ENCODE measurements at places on chromosomes 7 and 10. TPM values are rescaled to one million over a fixed set of nuclear protein-coding genes. Genes with fewer than 3 reads are reported as not detected.

CEP41 gene
- 17.0 TPM for total RNA-seq

GATA3 gene
- total RNA-seq: not detected

DNA sequence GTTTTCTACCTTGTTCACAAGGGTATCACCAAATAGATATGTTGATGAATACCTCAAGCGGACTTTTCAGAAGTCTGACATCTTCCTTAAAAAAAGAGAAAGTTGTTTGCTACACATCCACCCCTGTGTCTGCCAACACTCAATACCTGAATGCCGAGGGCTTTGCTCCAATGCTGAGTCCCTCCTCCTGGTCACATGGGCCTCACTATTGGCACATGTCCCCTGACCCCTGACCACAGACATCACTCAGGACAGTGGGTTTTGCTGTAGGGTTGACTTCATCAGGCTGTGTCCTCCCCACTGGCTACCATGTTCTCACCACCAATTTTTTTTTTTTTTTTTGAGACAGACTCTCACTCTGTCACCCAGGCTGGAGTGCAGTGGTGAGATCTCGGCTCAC lies 76.4 kb downstream of the OSBPL3 start:
- peaks cover 11% of the 10 kb centered on the region for H3K36me3 ChIP-seq
- H3K4me1 ChIP-seq: peaks cover 40% of the 10 kb centered on the region
- DNase-seq: no peak
- no peak overlapping the region for H3K4me3 ChIP-seq

LRRC4 gene
- total RNA-seq: 1.6 TPM

HHEX gene
- total RNA-seq: 1.8 TPM

CCDC172 gene
- total RNA-seq: not detected

DNA sequence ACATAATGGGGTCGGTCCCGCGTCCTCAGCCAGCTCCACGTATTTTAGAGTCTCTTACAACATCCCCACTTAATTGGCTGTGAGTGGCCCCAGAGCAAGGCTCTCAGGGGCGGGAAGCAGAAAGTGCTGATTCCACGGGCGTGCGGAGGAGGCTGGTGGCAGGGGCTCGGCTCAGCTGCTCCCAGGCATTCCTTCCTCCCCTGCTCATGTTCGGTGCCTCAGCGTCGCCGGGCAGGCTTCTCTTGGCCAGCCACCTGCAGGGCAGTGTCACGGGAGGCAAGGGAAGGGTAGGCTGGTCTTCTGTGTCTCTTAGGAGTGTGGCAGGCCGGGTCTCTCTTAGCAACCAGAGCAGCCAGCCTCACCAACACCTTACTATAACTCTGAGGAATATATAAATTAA lies 33.8 kb downstream of the IL15RA start:
- H3K27ac ChIP-seq: peak overlapping the region; percentile 100
- no peak for DNase-seq
- peaks cover 41% of the 10 kb centered on the region for H3K4me1 ChIP-seq
- peak overlapping the region; percentile 67 for H3K4me3 ChIP-seq

ADAM22 gene
- total RNA-seq: 0.28 TPM

EMX2 gene
- not detected for total RNA-seq

GRCh38 chr10:59991661-59992060 lies 85.3 kb upstream of the CCDC6 start:
- H3K27ac ChIP-seq: no peak overlapping the region
- no peaks in the 10 kb centered on the region for H3K4me1 ChIP-seq
- peaks cover 2% of the 10 kb centered on the region for H3K27me3 ChIP-seq
- H3K36me3 ChIP-seq: no peaks in the 10 kb centered on the region

DNA sequence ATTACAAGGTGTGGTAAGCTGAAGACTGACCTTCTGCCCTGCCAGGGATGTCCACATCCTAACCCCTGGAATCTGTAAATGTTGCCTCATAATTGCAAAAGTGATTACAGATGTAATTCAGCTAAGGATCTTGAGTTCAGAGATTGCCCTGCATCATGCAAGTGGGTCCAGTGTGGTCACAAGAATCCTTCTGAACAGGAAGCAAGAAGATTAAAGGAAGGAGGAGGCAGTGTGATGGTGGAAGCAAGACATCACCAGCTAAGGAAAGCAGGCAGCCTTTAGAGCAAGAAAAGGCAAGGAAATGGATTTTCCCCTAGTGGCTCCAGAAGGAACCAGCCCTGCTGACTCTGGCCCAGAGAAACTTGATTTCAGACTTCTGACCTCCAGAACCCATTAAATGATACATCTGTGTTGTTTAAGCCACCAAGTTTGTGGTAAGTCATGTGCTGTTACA lies 78.1 kb downstream of the USP6NL start:
- no peaks in the 10 kb centered on the region for H3K36me3 ChIP-seq
- no peak for DNase-seq
- H3K4me1 ChIP-seq: peaks cover 27% of the 10 kb centered on the region
- no peaks in the 10 kb centered on the region for H3K27me3 ChIP-seq

DNA sequence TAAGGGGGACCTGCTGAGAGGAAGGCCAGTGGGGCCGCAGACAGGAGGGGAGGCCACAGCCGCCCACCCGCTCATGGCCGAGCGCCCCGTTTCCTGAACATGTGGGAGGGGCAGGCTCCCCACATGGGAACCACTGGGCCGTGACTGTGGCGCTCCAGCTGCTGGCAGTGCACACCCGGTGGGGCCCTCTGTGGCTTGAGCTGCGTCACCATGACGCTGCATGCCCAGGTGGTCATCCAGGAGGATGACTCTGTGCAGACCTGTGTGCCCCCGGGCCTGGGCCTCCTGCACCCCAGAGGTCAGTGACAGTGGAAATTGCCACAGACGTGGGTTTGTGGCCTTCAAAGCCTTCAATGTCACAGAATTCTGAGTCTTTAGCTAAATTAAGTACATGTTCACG lies 85.1 kb downstream of the MGMT start:
- no peak for DNase-seq
- H3K36me3 ChIP-seq: peaks cover 32% of the 10 kb centered on the region
- H3K27ac ChIP-seq: no peak overlapping the region
- no peaks in the 10 kb centered on the region for H3K4me1 ChIP-seq
- H3K27me3 ChIP-seq: peaks cover 2% of the 10 kb centered on the region

MARVELD1 gene
- 76.7 TPM for total RNA-seq

DNA sequence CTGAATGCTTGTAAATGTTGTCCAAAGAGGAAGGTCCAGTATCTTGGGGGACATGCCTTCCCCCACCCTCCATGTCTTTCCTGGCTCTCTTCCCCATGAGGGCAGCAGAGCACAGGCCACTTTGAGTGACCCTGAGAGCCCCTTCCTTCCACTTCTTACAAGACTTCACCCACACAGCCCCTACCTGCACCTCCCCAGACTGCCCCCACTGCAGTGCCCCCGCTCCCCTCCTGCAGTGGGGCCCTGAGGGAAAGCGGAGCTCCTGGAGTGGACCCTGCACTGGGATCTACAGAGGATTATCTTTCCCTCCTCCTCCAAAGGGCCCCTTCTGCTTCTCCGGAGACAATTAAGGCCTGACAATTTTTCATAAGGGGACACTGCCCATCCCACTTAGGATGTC lies 326.8 kb downstream of the TCERG1L start:
- H3K36me3 ChIP-seq: no peaks in the 10 kb centered on the region
- DNase-seq: no peak
- 0 out of 2 replicates have a peak, but pooled peaks cover 2% of the 10 kb centered on the region for H3K27me3 ChIP-seq
- H3K4me1 ChIP-seq: no peaks in the 10 kb centered on the region
- H3K4me3 ChIP-seq: no peak overlapping the region

DHTKD1 gene
- 10.8 TPM for total RNA-seq

LRRC18 gene
- not detected for total RNA-seq

TMED4 gene
- total RNA-seq: 84.0 TPM

GRCh38 chr7:83148776-83149175 lies 13.9 kb downstream of the PCLO start:
- no peaks in the 10 kb centered on the region for H3K36me3 ChIP-seq
- no peaks in the 10 kb centered on the region for H3K4me1 ChIP-seq
- H3K4me3 ChIP-seq: no peak overlapping the region
- H3K27me3 ChIP-seq: no peaks in the 10 kb centered on the region
- no peak overlapping the region for H3K27ac ChIP-seq

DNA sequence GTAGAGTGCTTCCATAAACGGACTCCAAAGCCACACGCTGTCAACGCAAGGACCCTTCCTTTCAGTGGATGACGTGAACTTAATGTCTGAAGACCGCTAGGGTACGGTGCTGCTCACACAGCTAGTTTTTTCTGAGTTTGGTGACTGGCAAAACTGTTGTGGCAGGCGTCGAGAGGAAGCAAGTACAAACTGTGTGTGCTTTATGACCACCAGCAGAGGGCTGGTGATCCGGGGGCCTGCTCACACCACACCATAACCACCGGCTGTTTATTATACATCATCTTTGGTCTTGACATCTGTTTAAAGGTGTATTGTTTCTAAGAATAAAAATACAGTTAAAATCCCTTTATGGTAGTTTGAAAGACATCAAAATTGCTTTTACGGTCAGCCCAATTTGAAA lies 37.1 kb upstream of the ATP6V0A4 start:
- no peaks in the 10 kb centered on the region for H3K4me1 ChIP-seq
- DNase-seq: no peak
- H3K36me3 ChIP-seq: no peaks in the 10 kb centered on the region
- no peak overlapping the region for H3K4me3 ChIP-seq

DNA sequence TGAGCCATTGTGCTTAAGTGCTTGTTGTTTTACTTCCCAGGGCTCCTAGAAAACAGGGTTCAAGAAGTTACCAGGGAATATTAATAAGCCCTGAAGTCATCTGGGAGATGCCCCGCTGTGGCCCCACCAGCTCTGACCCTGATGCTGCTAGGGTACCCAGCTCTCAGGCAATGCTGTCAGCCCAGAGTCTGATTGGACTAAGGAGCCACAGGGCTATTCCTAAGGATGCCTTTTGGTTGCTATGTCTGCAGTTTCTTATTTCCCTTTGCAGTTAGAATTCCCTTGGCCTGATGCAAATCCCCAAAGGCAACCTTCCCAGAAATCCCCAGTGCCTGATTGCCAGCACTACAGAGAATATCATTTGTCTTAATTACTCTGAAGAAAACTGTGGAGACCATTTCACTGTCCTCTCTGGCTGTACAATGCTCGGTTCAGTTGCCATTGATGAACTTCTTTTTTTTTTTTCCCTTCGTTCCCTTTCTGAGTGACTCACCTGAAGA lies 236.7 kb upstream of the KMT2E start:
- no peak overlapping the region for H3K27ac ChIP-seq
- H3K4me1 ChIP-seq: no peaks in the 10 kb centered on the region
- H3K27me3 ChIP-seq: no peaks in the 10 kb centered on the region
- DNase-seq: no peak
- H3K4me3 ChIP-seq: no peak overlapping the region
- H3K36me3 ChIP-seq: no peaks in the 10 kb centered on the region

- peaks cover 11% of the 10 kb centered on the region for H3K36me3 ChIP-seq
- H3K27me3 ChIP-seq: no peaks in the 10 kb centered on the region
- no peak overlapping the region for H3K4me3 ChIP-seq
- H3K4me1 ChIP-seq: peaks cover 16% of the 10 kb centered on the region
Observed at GRCh38 chr7:98217623-98218582, 6.7 kb downstream of the BHLHA15 start.

- H3K27ac ChIP-seq: peak overlapping the region; percentile 85
- peak; percentile 89 for DNase-seq
- peak overlapping the region; percentile 79 for H3K4me3 ChIP-seq
- no peaks in the 10 kb centered on the region for H3K36me3 ChIP-seq
- no peaks in the 10 kb centered on the region for H3K27me3 ChIP-seq
Observed at GRCh38 chr10:33010132-33011037, 52.4 kb upstream of the ITGB1 start.

- H3K36me3 ChIP-seq: peaks cover 4% of the 10 kb centered on the region
- no peak for DNase-seq
- H3K4me3 ChIP-seq: no peak overlapping the region
- H3K27me3 ChIP-seq: peaks cover 32% of the 10 kb centered on the region
Observed at GRCh38 chr10:117476716-117477115, 65.8 kb upstream of the EMX2 start.

GRCh38 chr10:78320506-78320905 lies 286.8 kb downstream of the RPS24 start:
- H3K4me3 ChIP-seq: no peak overlapping the region
- DNase-seq: no peak

- H3K36me3 ChIP-seq: peaks cover 18% of the 10 kb centered on the region
- H3K4me3 ChIP-seq: no peak overlapping the region
- H3K4me1 ChIP-seq: no peaks in the 10 kb centered on the region
- H3K27me3 ChIP-seq: no peaks in the 10 kb centered on the region
- H3K27ac ChIP-seq: no peak overlapping the region
Observed at GRCh38 chr7:776992-777727, 50.1 kb upstream of the PRKAR1B start.

- H3K4me3 ChIP-seq: no peak overlapping the region
- H3K36me3 ChIP-seq: peaks cover 4% of the 10 kb centered on the region
- no peaks in the 10 kb centered on the region for H3K27me3 ChIP-seq
- H3K4me1 ChIP-seq: no peaks in the 10 kb centered on the region
- no peak overlapping the region for H3K27ac ChIP-seq
Observed at GRCh38 chr7:32680259-32681173, 185.2 kb downstream of the AVL9 start.

HOXA9 gene
- total RNA-seq: 25.1 TPM

- H3K36me3 ChIP-seq: peaks cover 19% of the 10 kb centered on the region
- H3K4me1 ChIP-seq: peaks cover 21% of the 10 kb centered on the region
- peak overlapping the region; percentile 100 for H3K27ac ChIP-seq
Observed at GRCh38 chr7:104986628-104987259, 27.3 kb upstream of the KMT2E start.

DNA sequence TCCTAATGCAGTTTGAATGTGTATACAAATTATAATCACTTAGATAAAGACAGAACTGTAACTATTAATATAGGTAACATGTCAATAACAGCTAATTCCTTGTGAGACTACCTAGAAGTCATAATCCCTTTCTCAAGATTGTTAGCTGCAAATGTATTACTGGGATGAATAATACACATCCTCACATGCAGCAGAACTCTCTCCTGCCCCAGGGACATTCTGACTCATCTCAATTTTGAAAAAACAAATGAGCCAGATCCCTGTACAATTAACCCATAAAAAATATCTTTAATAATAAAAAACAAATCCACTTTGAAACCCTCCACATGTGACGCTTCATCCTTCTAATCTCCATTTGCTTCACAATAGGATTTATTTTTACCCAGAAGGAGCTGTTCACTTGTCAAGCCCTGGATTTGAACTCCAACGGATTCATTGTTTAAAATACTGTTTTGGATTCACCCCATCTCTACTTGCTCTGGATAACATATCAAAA lies 428.4 kb upstream of the TEX47 start:
- H3K4me3 ChIP-seq: no peak overlapping the region
- H3K4me1 ChIP-seq: no peaks in the 10 kb centered on the region
- no peak overlapping the region for H3K27ac ChIP-seq

CLEC2L gene
- total RNA-seq: not detected

GRCh38 chr10:33715303-33715975 lies 381.0 kb upstream of the NRP1 start:
- no peak overlapping the region for H3K27ac ChIP-seq
- peaks cover 8% of the 10 kb centered on the region for H3K27me3 ChIP-seq
- no peaks in the 10 kb centered on the region for H3K4me1 ChIP-seq
- no peak for DNase-seq
- peaks cover 4% of the 10 kb centered on the region for H3K36me3 ChIP-seq

EPO gene
- total RNA-seq: not detected

BTBD16 gene
- not detected for total RNA-seq

DNA sequence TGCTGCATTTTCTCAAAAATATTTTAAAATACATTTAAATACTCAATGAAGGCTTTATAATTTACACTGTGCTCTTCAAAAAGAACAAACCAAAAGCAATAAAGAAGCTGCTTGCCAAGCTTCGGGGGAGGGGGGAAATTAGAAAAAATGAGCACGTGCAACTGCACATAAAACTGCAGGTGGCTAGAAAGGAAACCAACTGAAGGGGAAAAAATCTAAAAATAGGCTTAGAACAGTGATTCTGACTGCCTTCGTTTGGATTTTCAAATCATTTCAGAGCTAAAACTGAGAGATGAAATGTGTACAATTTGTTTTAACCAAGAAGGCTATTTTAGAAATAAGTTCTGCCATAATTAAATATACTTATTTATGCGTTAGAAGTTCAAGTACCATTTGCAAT lies 61.4 kb downstream of the ABI1 start:
- H3K27ac ChIP-seq: no peak overlapping the region
- peaks cover 22% of the 10 kb centered on the region for H3K36me3 ChIP-seq
- no peak overlapping the region for H3K4me3 ChIP-seq
- no peaks in the 10 kb centered on the region for H3K27me3 ChIP-seq
- peaks cover 19% of the 10 kb centered on the region for H3K4me1 ChIP-seq
- DNase-seq: no peak

NANOS1 gene
- 0.16 TPM for total RNA-seq

All from HFFc6 (cell line).